Hepatocyte (in vitro differentiated cells): ENCODE measurements at places on chromosomes 7 and 10.

DNA sequence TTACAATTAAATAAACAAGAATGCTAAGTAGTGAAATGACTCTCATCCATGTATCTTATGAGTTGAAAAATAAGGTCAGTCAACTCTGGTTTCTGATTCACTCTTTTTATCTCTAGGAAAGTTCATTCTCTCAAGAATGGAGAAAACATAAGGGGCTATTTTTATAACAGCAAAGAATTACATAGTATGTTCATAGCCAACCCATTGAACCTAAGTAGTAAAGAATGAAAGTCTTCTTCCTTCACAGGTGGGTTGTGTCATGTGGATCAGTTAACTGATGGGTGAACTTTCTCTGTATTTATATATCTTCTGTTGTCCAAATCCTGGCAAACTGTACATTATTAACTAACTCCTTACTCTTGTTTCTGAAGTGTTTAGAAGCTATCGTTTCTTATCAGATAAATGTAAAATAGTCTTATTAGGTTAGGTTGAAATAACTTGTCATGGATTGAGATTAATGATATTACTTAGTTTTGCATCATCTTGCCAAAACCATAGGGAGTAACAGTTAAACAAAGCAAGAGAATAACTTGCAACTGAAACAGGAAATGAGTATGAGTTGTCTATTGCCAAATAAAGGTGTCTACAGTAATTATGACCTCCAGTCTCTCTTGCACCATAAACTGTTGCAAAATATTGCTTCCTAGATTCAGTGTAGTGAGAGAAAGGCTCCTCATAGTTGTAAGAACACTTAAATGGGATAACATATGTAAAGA, 86.8 kb downstream of the ANKRD7 start:
- no peak for DNase-seq

- DNase-seq = no peak
Measured at GRCh38 chr10:20686015-20686635, 211.0 kb downstream of the NEBL start.

DNA sequence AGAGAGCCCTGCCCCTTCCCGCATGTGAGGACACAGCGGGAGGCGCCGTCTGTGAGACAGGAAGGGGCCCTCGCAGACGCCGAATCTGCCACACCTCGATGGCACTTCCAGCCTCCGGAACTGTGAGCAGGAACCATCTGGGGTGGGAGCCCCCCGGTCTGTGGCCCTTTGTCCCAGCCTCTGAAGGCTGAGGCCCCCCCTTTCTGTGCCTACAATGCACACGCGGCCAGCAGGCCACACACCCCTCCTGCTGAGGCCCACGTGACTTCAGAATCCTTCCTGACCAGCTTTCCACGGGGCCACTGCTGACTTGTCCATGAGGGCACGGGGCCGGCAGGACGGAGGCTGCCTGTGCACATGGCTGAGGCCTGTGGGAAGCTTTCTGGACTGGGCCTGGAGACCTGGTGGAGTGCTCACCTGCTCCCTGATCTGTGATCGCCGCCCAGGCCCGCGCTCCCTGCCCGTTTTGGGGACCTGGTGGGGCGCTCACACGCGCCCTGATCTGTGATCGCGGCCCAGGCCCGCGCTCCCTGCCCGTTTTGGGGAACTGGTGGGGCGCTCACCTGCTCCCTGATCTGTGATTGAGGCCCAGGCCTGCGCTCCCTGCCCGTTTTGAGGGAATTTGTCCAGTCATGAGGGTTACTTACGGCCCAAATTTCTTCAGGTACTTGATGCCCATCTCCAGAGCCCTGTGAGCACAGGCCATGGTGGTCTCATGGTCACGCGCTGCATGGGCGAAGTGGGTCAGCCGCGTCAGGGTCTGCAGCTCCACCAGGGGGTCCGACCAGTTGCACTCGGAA, 34.3 kb downstream of the CFAP46 start:
- no peak for DNase-seq

DNA sequence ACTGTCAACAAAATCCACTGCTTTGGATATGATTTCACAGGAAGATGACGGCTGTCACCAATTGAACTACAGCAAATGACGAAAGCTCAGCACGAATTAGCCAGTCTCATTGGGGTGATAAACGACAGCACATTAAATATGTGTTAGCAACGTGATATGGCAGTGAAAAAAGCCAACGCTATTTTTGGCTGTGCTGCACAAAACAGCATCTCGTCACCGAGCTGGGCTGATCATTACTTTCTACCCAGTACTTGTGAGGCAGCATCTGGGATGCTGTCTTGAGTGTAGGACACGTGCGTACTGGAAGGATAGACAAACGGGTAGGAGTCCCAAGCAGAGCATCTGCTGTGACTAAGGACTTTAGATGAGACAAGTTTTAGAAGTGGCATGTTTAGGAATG, 138.3 kb downstream of the EXOC4 start:
- DNase-seq = no peak

DNA sequence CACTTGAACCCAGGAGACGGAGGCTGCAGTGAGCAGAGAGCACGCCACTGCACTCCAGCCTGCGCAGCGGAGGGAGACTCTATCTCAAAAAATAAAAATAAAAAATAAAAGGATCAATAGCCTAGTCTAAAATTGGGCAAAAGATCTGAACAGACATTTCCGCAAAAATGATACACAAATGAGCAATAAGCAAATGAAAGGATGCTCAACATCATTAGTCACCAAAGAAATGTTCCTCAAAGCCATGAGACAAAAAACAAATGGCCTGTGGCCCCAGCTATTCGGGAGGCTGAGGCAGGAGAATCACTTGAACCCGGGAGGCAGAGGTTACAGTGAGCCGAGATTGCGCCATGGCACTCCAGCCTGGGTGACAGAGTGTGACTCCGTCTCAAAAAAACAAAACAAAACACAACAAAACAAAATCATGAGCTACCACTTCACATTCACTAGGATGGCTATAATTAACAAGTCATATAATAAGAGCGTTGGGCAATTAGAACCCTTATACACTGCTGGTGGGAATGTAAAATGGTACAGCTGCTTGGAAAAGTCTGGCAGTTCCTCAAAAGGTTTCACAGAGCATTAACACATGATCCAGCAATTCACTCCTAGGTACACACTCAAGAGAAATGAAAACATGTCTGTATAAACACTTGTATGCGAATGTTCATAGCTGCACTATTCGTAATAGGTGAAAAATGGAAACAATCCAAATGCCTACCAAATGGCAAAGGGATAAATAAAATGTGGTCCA, 3.1 kb downstream of the DAGLB start:
- no peak for DNase-seq

GRCh38 chr7:148967032-148967372, 61.3 kb downstream of the PDIA4 start:
- no peak for DNase-seq

DNA sequence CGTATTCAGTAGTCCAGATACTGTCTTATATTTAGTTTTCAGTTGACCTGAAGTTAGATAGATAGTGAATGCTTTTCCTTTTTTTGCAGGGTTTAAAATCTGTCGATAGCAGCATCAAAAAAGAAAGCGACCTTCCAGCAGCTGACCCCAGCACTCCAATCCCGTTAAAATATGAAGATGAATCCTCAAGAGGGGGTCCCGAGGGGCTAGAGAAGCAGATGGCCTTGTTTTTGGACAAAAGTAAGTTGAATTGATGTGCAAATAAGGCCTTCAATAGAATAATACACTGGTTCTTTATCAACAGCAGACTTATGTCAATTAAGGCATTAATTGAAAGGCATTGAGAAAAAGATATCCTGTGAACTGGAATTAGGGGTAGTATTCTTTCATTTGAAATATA, 18.7 kb downstream of the EDRF1 start:
- no peak for DNase-seq

GRCh38 chr7:129952653-129953560, at the start of gene UBE2H:
Gene UBE2H, minus strand, starts transcription at chr7:129952960. Its CDS starts 405 bp downstream, at chr7:129952555.
- DNase-seq = peak; percentile 96

- no peak for DNase-seq
Measured at GRCh38 chr10:20200758-20201157, 384.5 kb downstream of the PLXDC2 start.

- no peak for DNase-seq
Measured at GRCh38 chr7:45593877-45594276, 19.7 kb downstream of the ADCY1 start.
